Mucosa of gallbladder (tissue), 1 donor: ENCODE measurements at places on chromosomes 4 and X. TPM values are rescaled to one million over a fixed set of nuclear protein-coding genes. Genes with fewer than 3 reads are reported as not detected.

ZNF41 gene
- 11.1 TPM for total RNA-seq

ENPP6 gene
- total RNA-seq, result 0.60 TPM

GAGE12E gene
- not detected for total RNA-seq

MMRN1 gene
- total RNA-seq, result 12.5 TPM

SLC10A7 gene
- total RNA-seq, result 15.5 TPM

CENPI gene
- 1.3 TPM for total RNA-seq

GSX2 gene
- not detected for total RNA-seq

CPE gene
- 39.6 TPM for total RNA-seq

UGT2B17 gene
- 4.9 TPM for total RNA-seq

GLOD5 gene
- total RNA-seq, result 4.8 TPM

DOK7 gene
- total RNA-seq, result 7.4 TPM

SH3TC1 gene
- 50.9 TPM for total RNA-seq

SAGE1 gene
- total RNA-seq, result not detected

GRCh38 chr4:38320343-38320695 is 343.7 kb upstream of the KLF3 start:
- DNase-seq, result no peak

- DNase-seq, result no peak
Measured at GRCh38 chr4:26789208-26789607, 71.4 kb upstream of the STIM2 start.

DNA sequence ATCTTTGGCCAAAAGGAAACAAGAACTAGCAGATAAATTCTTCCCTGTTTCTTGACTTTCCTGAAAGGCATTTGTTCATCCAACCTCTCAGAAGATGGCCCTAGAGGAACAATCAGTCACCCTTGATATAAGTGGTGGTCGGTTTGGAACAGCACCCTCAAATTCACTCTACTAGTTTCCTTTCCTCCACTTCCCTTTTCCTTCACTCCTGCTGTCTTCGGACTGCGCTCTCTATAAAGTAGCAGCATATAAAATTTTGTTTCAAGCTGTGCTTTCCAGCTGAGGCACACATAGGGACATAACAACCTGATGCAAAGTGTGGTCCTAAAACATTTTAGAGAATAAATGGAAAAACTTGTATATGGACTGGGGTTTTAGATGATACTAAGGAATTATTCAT is 29.0 kb upstream of the MOB1B start:
- no peak for DNase-seq

- no peak for DNase-seq
Measured at GRCh38 chr4:174213731-174214100, 69.8 kb downstream of the FBXO8 start.

DNA sequence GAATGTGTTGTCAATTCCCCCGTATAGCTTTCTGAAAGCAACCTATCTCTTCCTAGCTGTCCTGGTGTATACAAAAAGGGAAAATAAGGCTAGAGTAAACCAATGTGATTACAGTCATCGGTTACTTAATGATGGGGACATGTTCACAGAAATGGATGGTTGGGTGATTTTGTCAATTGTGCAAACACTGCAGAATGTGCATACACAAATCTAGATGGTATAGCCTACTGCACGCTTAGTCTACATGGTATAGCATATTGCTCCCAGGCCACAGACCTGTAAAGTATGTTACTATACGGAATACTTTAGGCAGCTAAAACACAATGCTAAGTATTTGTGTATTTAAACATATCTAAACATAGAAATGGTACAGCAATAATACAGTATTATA is 5.1 kb downstream of the DTHD1 start:
- no peak for DNase-seq

- DNase-seq, result no peak
Measured at GRCh38 chr4:81468678-81469077, 3.0 kb downstream of the RASGEF1B start.

GRCh38 chrX:68488657-68489056 is 10.2 kb upstream of the YIPF6 start:
- peak; percentile 13 for DNase-seq

DNA sequence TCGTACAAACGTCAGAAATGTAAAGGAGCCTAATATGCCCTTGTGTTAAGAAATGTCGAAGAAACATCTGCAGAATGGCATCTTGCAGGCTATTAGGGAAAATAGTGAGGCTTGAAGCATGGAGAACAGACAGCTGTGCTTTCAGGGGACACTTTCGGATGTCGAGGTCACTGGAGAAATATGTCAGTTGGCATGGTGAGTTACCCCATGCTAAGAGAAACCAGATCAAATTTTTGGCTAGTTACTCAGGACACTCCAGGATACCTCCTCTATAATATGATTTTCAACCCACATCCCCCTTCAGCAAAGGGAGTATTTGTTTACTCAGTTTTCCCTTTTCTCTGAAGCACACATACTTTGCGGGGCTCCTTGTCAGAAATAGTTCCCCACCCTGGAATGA is 171.4 kb downstream of the GPC3 start:
- no peak for DNase-seq

GRCh38 chrX:63426519-63426918 is 75.4 kb upstream of the SPIN4 start:
- no peak for DNase-seq

DNA sequence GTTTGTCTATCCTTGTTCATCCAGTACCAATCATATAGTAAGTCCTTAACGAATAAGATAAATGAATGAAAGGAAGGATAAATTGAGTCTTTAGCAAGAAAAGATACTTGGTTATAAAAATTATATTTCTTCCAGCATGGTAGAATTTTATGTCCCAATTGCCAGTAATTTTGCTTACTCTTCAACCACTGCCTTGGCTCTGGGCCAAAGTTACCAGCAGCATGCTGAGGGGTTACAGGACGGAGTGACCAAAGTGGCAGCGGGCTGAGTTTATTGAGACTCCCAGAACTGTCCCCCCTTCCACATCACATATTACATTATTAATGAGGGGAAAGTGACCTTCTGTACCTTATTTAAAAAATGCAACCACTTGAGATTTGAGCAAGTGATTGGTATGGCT is 121.7 kb downstream of the RASGEF1B start:
- no peak for DNase-seq

- no peak for DNase-seq
Measured at GRCh38 chr4:153763404-153763803, 3.6 kb upstream of the RNF175 start.

GRCh38 chr4:181796502-181796901 is 446.7 kb upstream of the TENM3 start:
- no peak for DNase-seq

- no peak for DNase-seq
Measured at GRCh38 chr4:30068234-30068633, 651.9 kb upstream of the PCDH7 start.

DNA sequence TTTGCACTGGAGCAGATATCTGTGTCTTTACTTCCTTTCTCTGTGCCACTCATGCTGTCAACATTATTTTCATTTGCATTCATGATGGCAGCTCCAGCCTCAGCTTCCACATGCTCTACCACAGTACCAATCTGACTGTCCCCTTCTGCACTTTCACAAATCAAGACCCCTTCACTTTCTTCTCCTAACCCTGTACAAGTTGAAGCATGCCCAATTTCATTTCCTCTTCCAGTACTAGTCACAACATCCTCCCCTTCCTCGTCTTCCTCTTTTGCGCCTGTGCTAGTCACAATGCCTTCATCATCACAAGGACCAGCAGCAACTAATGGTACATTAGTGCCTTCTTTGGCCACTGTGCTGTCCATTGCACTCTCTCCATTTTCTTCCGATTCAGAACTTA is 26.5 kb downstream of the BOD1L1 start:
- no peak for DNase-seq

GRCh38 chrX:133923113-133923512 is 62.3 kb downstream of the GPC3 start:
- DNase-seq, result no peak

DNA sequence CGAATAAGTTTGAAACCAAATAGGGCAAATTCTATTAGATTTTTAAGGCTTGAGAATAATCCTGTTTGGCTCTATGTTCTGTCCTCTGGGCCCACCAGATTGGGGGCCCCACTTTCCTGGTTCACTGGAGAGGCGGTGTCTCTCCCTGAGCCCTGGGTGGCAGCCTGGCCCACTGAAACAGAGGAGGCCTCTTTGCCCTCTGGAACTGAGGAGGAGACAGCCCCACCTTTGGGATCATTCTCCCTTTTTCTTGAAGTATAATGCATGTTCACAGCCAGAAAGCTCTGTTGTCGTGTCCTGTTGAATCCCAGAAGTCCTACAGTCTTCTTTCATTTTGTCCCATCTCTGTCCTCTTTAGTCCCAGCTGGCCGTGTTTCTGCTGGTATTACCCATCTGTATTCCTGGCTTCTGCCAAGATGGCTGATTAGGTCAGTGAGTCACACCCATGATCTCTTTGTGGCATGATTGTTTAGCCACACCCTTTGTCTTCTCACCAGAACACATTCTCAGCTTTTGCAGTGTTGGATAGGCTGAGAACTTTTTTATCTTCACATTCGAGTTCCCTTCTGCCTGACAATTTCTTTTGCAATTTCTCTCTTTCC is 8.1 kb upstream of the TBC1D25 start:
- DNase-seq, result no peak

- no peak for DNase-seq
Measured at GRCh38 chrX:118468122-118468521, 27.5 kb upstream of the DOCK11 start.

- no peak for DNase-seq
Measured at GRCh38 chr4:47784222-47784621, 53.6 kb downstream of the CORIN start.

GRCh38 chr4:181168011-181168805 is 1075.0 kb upstream of the TENM3 start:
- no peak for DNase-seq

- no peak for DNase-seq
Measured at GRCh38 chr4:148770848-148771247, 328.6 kb upstream of the NR3C2 start.

DNA sequence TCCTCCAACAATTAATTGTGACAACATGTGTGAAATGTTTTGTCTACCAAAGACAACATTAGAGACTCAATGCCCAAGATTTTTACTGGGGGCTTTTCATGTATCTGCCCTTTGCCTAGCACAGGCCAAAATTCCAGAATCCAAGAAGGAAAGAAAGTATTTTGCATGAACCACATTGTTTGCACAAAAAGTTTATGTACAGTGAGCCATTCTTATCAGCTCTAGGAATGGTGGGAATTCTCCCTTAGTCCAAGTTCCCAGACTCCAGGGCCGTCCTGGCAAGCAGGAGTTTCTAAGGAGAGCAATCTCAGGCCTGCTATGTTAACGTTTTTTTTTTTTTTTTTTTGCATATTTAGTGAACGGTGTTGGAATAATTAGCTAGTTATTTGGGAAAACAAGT is 21.6 kb downstream of the GPRASP1 start:
- DNase-seq, result no peak

DNA sequence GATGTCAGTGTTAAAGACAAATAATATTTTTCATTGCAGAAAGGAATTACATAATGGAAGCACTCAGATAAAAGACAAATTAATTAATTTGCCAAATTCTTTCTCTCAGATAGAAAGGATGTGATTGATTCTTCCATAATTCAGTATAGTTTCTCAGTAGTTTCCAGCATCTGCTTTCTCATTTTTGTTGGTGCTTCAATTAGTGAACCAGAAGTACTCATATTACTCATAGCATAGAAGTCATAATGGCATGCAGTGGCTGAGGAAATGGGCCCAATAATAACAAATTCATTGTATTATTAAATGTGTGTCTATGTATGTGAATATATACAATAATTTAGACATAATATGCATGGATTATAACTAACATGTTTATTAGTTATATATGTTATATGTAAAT is 393.3 kb upstream of the TRAM1L1 start:
- DNase-seq, result no peak

GRCh38 chr4:183806341-183806740 is 98.8 kb upstream of the STOX2 start:
- DNase-seq, result no peak
